ENCODE measurements at places on chromosomes 5 and 9. TPM values are rescaled to one million over a fixed set of nuclear protein-coding genes. Genes with fewer than 3 reads are reported as not detected.
A peak's percentile ranks its signal among the peaks of the same experiment; 100 is the strongest.

DNA sequence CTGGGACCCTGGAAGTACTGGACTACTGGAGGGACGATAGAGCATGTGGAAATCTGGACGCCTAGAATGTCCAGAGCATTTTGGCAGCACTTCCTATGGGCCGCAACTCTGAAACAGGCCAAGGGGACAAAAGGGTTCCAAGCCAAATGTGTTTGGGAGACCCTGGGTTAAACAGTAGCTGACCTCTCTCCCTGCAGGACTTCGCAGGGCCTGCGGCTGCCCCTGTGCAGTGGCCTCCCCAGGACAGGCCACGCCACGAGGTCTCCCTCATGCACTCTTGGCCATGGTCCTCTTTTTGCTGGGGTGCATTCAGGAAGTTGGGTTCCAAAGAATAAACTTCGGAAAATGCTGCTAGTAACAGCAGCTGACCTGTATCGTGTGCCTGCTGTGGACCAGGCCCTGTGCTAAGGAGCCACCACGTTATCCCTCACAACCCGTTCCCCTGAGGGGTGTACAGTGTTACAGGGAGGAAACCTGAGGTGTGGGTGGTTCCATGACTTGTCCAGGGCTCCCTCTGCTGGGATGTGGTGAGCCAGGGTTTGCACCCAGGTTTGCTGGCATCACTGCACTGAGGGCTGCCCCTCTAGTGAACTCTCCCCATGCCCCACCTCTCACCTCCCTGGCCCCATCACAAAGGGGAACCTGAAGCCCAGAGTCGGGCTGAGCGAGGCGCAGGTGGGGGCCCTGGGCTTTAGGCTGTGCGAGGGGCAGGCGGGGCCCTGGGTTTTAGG, 79.4 kb downstream of the AMBP start:
- peak; percentile 40 for DNase-seq

GRCh38 chr5:141351591-141351990, 1.7 kb downstream of the PCDHGB1 start:
- no peak for DNase-seq

DNA sequence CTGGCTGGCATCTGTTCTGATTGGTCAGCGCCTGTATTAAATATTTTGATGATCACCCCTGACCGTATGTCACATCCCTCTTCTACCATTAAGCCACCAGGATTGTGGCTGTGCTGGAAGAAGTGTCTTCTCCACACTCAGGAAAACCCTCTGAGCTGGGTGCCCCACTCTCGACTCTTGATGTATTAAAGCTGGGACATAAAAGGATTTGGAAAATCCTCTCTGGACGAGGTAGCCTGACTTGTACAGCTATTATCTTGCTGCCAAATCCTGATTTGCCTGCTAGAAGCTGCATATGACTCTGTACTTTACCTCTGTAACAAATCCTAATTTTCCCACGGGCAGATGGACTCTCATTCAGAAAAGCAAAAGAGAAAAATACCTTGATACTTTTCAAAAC, 161.0 kb downstream of the SLC28A3 start:
- no peak for DNase-seq

Gene SLC25A48
- 8.3 TPM for total RNA-seq
